ENCODE measurements at places on chromosomes 2 and 18.

DNA sequence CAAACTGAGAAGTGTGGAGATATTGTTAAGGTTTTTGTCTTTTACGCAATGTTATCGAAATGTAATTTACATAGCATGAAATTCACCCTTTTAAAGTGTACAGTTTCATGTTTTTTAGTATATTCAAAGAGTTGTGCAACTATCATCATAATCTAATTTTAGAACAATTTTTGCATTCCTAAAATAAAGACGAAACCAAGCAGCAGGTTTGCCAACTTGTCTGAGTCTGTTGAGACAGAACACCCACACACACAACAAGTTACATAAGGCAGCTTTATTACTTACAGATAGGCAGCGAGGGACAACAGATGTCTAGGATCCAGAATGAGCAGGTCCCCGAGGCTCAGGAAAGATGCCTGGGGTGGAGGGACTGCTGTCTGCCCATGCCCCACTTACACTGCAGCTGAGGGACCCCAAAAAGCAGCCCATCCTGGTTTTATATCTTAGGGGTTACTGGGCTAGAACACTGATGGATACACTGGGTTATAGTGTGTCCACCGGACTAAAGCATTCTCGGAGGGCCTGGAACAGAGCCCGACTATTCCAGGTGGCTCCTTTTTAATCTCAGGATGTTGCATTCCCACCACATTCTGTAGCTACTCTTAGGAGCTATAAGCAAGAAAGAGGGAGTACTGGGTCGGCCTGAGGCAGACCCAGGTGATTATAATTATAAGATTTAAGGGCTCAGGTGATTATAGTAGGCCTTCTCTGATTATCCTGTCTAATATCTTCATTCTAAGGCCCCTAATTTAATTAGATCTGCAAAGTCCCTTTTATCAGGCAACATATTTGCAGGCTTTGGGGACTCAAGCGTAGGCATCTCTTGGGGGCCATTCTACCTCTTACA lies 150.2 kb upstream of the DOK6 start:
- DNase-seq = no peak

DNA sequence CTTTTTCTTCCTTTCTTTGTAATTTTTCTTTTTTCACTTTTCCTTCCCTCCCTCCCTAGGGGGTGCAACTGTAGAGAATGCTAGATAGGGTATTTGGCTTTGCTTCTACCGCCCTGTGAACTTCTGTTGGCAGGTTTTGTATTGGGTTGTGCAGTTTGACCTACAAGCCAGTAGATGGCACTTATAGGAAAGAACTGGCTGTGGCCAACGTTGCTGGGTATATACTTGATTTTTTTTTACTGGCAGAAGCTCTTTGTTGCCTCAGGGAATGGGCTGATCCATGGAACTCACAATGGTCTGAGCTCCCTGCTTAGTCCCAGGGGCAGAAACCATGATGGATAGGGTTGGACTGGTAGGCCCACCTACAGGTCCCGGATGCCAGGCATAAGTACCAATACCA lies 1019.5 kb upstream of the LRRTM1 start:
- DNase-seq = no peak

DNA sequence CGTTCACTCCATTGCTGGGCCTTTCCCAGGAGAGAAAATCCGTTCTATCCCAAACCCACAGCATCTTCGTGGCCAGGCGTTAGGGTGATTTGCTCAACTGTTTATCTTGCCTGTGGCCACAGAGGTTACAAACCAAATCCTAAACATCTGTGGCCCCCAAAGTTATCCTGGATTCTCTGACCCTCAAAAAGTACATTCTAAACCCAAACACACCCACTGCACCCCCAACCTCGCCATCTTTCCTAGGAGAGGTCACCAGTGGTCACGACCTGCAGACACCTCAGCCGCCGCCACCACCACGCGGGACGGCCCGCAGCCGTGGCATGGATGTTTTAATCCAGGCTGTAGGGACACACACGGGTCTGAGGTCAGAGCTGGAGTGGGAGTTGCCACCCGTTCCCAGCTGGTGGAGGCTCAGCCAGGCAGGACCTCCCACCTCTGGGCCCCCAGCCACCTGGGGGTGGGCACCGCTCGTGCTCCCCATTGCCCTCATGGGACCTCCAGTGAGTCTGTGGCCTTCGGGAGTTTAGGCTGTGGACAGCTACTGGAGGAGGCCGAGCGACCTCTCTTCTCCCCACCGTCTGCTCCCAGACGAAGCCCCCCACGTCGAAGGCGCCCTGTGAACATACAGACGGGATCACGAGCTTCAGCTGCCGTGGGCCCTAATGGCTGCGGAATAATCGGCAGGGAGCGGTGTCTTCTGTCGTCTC lies 72.0 kb downstream of the KCNG2 start:
- DNase-seq = no peak

GRCh38 chr2:50042771-50043170 lies 888.5 kb upstream of the FSHR start:
- no peak for DNase-seq

- DNase-seq = no peak
Observed at GRCh38 chr2:165655661-165656060, 138.4 kb downstream of the GALNT3 start.

DNA sequence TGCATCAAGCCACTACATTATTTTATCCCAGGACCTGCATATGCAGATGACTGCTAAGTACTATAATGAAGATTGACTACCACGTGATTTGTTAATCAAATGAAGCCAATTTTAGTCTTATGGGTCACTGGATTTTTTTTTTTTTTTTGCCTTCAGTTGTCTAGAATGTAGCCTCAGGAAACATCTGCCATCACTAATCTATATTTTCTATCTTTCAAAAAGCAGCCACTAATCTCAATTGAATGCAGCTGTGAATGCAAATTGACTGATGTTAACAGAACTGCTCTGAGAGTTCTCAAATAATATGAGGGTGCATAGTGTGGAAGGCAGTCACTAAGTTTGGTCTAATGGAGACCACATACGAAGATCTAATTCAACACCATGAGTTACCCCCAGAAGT lies 106.3 kb downstream of the ABCA12 start:
- no peak for DNase-seq

- no peak for DNase-seq
Observed at GRCh38 chr2:69582582-69583176, 60.9 kb downstream of the AAK1 start.

DNA sequence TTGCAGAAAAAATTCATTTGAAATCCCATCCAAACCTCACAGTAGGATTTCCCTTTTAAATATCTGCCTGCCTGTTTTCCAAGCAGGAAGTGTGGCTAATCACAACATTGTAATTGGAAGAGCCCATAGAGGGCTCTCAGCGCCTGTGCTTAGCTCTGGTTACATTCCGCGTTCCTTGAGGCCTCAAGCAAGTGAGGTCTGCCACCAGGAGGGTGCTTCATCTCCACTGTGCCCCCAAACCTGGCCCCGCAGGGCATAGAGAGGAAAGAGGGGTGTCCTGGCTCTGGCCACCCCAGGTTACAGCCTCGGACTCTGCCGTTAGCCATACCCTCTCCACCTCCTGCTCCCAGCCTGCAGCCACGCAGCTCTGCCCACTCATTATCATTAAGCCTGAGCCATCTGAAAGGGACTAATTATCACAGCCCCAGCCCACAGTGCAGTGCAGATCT lies 214.8 kb downstream of the SP3 start:
- DNase-seq = no peak

DNA sequence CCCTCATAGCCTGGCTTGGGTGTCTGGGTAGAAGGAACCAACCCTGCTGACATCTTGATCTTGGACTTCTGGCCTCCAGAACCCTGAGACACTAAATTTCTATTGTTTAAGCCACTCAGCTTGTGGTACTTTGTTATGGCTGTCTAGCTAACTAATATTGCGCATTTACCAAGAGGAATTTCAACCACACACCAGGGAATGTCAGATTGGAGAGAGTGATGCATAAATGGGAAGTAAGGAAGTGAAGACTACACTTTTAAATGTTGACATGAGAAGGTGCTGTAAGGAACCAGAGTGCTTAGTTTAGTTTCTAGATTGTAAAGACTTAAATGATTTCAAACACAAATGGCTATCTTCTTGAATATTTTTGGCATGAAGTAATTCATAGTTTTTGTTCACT lies 98.9 kb upstream of the ITGB6 start:
- no peak for DNase-seq

DNA sequence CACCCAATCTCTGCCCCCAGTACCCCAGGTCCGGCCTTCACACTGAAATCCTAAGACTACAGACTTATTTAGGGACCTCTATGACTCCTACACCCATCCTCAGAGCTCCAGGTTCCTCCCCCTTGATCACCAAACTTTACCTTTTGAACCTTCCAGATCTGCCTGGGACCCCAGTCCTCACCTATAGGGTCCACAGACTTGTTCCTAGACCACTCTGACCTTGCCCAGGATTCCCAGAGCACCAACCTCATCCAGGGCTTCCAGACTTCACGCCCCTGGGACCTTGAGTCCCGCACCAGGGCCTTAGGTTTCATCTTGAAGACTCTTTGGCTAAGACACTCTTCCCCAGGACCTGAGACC lies 462 bp downstream of the CHCHD5 start:
- no peak for DNase-seq

GRCh38 chr2:179336782-179337534 lies 72.3 kb upstream of the SESTD1 start:
- DNase-seq = no peak

GRCh38 chr2:203681978-203682377 lies 24.5 kb upstream of the CD28 start:
- no peak for DNase-seq

GRCh38 chr18:48622911-48623431 lies 84.1 kb downstream of the CTIF start:
- no peak for DNase-seq

DNA sequence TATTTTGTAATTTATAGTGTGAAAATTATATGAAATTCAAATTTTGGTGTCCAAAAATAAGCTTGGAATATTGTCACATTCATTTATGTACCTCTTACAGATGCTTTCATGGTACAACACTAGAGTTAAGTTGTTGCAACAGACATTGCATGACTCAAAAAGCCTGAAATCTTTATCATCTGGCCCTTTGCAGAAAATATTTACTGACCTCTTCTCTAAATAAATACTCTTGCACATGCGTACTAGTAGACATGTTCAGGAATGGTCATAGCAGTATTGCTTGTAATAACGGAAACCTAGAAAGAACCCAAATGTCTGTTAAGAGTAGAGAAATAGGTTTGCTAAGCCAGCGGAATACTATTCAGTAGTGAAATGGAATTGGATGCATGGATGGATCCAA lies 60.4 kb downstream of the GALNT1 start:
- no peak for DNase-seq

DNA sequence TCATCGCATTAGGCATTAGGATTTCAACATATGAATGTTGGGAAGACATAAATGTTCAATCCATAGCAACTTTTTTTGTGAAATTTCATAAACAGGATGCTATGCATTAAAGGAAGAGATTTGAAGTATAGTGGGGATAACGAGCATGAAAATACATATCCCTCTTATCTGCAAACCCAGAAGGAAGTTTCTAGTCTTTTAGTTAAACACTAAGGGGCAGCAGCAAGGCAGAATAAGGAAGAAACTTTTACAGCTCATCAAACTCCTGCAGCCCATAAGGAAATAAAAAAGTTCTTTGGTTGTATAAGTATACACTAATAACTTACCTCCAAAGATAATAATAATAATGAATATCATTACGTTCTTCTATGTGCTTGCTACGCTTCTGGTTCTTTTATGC lies 81.5 kb downstream of the CD226 start:
- no peak for DNase-seq

GRCh38 chr2:120385355-120386127 lies 39.6 kb downstream of the INHBB start:
- no peak for DNase-seq

GRCh38 chr18:5759194-5759593 lies 136.1 kb downstream of the TMEM200C start:
- no peak for DNase-seq

DNA sequence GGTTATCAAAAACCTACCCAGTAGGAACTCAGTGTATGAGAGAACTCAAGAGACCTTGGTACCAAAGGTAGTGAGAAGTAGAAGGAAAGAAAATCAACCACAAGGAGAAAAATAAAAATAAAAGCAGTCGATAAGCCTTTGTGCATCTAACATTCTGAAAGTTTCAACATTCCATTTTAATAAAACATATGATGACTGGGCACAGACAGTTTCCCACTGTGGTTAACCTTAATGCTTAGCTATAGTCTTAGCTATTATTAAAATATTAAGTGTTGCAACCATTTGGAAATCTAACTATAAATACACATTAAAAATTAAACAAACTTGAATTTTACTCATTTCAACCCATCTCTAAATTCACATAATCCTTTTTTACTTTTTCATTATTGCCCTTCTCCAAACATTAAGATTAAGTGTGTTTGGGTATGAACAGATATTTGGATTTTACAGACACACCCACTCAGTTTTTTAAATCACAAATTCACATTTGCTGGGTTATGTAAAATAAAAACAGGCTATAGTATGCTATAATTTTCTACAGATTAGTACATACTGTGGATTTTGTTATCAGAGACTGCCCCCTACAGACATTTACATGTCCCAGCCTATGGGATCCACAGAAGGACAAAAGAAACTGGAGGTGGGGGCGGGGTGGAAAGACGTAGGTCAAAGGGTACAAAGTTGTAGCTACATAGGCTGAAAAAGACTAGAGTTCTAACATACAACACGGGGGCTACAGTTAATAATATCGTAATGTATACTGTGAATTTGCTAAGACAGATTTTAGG lies 32.8 kb downstream of the SRBD1 start:
- DNase-seq = no peak

- no peak for DNase-seq
Observed at GRCh38 chr18:25053466-25053865, 298.5 kb downstream of the ZNF521 start.

GRCh38 chr2:226544596-226545210 lies 254.9 kb downstream of the IRS1 start:
- no peak for DNase-seq

- no peak for DNase-seq
Observed at GRCh38 chr2:127305990-127306585, 12.1 kb upstream of the ERCC3 start.

GRCh38 chr18:37674570-37674969 lies 109.0 kb upstream of the CELF4 start:
- DNase-seq = no peak

DNA sequence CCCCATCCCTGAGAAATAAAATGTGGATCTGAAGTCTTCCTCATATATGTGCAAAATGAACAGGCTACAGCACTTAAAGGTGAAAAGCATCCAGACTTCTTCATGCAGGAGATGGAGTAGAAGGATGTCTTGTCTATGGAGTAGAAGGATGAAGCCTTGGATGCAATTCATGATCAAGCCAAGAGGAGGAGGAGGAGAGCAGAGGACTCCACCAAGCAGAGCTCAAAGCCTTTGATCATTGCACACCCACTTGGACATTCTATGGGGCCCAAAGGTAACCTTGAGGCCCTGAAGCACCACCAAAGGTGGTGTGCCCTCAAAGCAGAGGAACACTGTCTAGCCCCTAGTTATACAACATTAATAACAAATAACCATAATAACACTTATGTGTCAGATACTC lies 17.3 kb downstream of the ACMSD start:
- DNase-seq = no peak

DNA sequence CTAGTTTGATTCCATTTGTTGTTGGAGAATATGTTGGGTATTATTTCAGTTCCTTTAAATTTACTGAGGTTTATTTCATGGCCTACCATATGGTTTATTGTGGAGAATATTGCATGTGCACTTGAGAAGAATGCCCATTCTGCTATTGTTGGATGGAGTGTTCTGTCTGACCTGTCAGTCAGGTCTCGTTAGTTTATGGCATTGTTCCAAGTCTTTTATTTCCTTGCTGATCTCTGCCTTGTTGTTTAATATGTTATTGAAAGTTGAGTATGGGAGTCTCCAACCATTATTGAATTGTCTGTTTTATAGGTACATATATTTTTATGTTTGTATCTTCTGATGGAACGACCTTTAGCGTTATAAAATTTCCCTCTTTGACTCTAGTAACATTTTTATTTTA lies 86.3 kb downstream of the PTPN4 start:
- DNase-seq = no peak
